ENCODE measurements at places on chromosomes 3 and 15. TPM values are rescaled to one million over a fixed set of nuclear protein-coding genes. Genes with fewer than 3 reads are reported as not detected.
A peak's percentile ranks its signal among the peaks of the same experiment; 100 is the strongest.

DNA sequence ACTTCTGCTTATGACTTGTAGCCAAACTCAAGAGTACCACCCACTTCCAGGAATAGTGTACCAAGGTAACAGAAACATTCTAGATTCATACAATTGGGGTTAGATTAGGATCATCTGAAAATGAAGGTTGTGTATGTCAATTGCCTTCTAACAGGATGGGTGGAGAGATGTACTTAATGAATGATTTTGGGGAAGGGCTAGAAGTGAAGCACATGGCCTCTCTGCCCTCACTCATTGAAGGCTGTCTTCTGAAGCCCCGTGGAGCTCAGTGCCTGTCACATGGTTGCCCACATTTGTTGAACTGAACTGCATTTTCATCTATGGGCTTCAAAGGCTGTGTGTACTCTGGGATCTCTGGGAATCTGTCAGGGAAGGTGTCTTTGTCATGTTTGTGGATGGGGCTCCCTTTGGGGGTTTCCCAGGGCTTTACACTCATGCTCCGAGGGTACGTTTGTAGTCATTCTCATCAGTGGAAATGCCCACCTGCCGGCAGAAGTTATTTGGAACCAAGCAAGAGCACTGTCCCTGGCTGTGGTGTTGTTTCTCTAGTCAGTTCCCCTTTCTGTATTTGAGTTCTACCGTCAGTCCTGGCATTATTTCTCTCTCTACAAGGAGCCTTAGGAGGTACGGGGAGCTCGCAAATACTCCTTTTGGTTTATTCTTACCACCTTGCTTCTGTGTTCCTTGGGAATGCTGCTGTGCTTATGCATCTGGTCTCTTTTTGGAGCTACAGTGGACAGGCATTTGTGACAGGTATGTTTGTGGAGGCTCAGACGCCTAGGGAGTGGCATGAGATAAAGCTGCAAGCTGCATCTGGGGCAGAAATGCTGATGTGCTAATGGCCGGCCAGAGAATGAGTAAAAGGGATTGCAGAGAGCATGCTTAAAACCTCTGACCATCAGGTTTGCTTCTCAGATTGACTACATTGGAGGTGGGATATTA lies 22.4 kb downstream of the CD86 start:
- peak overlapping the region; percentile 78 for H3K4me3 ChIP-seq
- peak; percentile 40 for DNase-seq
- peaks cover 85% of the 10 kb centered on the region for H3K4me1 ChIP-seq

Gene C3orf85
- total RNA-seq: not detected

DNA sequence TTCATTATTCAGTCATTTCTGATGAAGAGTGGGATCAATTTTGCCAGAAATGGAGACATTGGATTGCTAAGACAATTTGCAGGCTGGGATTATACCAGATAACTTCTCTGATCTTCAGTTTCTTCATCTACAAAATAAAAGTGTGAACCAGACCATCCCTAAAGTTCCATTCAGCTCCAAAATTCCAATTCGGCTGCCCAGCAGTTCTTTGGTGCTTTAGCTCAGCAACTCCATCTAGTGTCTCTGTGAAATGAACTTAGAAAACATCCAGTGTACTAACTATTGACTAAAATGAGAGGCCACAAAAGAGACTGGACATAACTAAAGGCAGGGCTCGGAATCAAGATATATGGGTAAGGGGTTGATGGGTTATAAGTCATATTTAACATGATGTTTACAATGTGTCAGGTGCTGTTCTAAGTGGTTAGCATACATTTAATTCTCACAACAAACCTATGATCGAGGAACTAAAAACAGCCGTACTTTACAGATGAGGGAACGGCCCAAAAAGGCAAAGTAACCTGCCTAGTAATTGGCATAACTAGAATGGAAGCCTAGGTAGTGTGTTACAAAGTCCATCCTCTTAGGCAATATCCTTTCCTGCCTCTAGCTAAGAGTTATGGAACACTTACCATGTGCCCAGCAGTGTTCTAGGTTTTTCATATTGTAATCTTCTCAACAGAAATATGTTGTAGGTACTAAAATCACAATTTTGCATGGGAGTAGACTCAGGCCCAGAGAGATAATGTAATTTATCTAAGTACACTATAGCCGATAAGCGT lies 17.0 kb downstream of the THAP10 start:
- no peak for DNase-seq
- H3K27ac ChIP-seq: no peak overlapping the region
- H3K36me3 ChIP-seq: no peaks in the 10 kb centered on the region
- H3K4me3 ChIP-seq: no peak overlapping the region

GRCh38 chr3:187281191-187281714 lies 10.3 kb downstream of the MASP1 start:
- peaks cover 23% of the 10 kb centered on the region for H3K27me3 ChIP-seq
- no peaks in the 10 kb centered on the region for H3K36me3 ChIP-seq
- H3K4me3 ChIP-seq: no peak overlapping the region
- no peak for DNase-seq

DNA sequence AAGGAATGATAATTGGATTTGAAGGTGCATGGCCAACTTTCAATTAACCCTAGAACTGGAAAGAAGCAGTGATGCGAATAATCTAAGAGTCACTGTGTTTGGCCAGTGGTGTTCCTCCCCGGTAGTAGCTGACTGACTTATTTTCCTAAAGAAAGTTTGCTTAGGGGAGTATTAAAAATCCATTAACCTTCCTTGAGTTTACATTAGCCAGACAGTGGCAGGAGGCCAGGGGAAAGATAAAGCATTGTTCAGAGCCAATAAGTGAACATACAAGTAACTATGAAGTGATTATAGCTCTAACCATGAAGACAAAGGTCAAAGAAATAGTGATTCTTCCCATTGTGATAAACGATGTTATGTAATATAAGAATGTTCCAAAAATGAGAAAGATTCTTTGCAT lies 8.9 kb upstream of the TMEM202 start:
- no peaks in the 10 kb centered on the region for H3K36me3 ChIP-seq
- DNase-seq: no peak
- H3K27me3 ChIP-seq: peaks cover 8% of the 10 kb centered on the region
- H3K4me3 ChIP-seq: no peak overlapping the region

GRCh38 chr3:121431726-121432517 lies 113.9 kb downstream of the POLQ start:
- DNase-seq: peak; percentile 43
- H3K4me1 ChIP-seq: peaks cover 19% of the 10 kb centered on the region
- peak overlapping the region; percentile 14 for H3K4me3 ChIP-seq
- no peaks in the 10 kb centered on the region for H3K27me3 ChIP-seq
- H3K36me3 ChIP-seq: peaks cover 70% of the 10 kb centered on the region

DNA sequence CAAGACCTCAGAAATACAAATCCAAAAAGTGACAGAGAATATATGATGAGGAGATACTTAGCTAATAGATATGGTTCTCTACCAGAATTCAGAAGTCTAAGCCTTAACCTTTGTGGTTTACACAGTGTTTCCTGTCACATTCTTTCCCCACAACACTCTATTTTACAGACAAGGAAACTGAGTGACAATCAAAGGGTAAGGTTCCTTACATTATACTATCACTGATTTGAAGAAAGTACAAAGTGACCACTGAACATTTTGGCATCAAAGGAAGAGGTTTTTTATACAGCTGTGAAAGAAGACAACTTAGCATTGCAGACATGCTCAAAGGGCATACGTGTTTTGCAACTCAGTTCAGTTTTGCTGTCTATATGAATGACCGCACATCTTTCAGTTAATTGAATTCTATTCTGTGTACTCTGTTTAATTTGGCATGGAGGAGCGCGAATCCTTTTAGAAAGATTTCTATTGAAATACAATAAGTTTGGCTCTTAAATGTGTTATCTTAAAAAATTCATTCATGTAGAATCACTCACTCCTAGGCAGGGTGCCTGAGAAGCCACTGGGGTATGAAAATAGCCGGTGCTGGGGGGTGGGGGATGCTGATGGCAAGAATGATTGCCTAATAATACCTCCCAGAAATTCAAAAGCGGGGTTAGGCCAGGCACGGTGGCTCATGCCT lies 66.5 kb upstream of the SKOR1 start:
- peaks cover 68% of the 10 kb centered on the region for H3K4me1 ChIP-seq
- no peak overlapping the region for H3K4me3 ChIP-seq
- no peak for DNase-seq

Gene EOMES
- total RNA-seq: 5.6 TPM

DNA sequence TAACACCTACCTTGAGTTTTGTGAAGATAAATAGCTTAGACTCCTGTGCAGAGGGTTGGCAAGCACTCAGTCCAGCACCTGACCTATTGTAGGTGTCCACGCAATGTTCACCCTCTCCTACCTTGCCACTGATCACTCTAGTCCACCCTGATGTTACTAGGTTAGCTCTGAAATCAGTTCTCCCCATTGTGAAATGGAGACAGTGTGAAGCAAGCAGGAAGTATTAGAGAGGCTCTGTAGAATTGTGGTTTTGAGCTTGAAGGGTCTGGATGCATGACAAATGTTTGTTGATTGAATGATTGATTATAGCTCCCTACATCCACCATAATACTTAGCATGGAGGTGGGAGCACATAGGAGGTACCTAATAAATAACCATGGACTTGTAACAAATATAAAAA lies 199.7 kb downstream of the RPLP1 start:
- no peaks in the 10 kb centered on the region for H3K36me3 ChIP-seq
- no peak overlapping the region for H3K4me3 ChIP-seq
- no peak for DNase-seq
- H3K27ac ChIP-seq: no peak overlapping the region

GRCh38 chr3:40096661-40097111 lies 212.8 kb upstream of the EIF1B start:
- no peak for DNase-seq
- no peak overlapping the region for H3K4me3 ChIP-seq
- H3K36me3 ChIP-seq: no peaks in the 10 kb centered on the region
- no peaks in the 10 kb centered on the region for H3K4me1 ChIP-seq
- no peak overlapping the region for H3K27ac ChIP-seq
- H3K27me3 ChIP-seq: no peaks in the 10 kb centered on the region

Gene ZNF35
- 2.9 TPM for total RNA-seq

Gene IL12A
- total RNA-seq: 0.87 TPM

- no peaks in the 10 kb centered on the region for H3K36me3 ChIP-seq
- H3K27me3 ChIP-seq: peaks cover 26% of the 10 kb centered on the region
- no peak overlapping the region for H3K4me3 ChIP-seq
- peaks cover 28% of the 10 kb centered on the region for H3K4me1 ChIP-seq
- no peak for DNase-seq
These were observed 544.1 kb upstream of the MDFIC2 start for GRCh38 chr3:70856414-70857162.

- H3K36me3 ChIP-seq: no peaks in the 10 kb centered on the region
- H3K27me3 ChIP-seq: peaks cover 29% of the 10 kb centered on the region
- DNase-seq: no peak
- no peak overlapping the region for H3K4me3 ChIP-seq
- no peaks in the 10 kb centered on the region for H3K4me1 ChIP-seq
- no peak overlapping the region for H3K27ac ChIP-seq
These were observed 14.8 kb downstream of the PAQR5 start for GRCh38 chr15:69313432-69314000.

- H3K36me3 ChIP-seq: no peaks in the 10 kb centered on the region
- peaks cover 60% of the 10 kb centered on the region for H3K27me3 ChIP-seq
- no peak within 1 kb of the TSS for H3K4me3 ChIP-seq
- no peak for DNase-seq
These were observed at the start of gene ACTC1 for GRCh38 chr15:34795267-34796081. TSS of gene ACTC1 (minus strand) at chr15:34795549. CDS start at chr15:34794808, 741 bp downstream.

DNA sequence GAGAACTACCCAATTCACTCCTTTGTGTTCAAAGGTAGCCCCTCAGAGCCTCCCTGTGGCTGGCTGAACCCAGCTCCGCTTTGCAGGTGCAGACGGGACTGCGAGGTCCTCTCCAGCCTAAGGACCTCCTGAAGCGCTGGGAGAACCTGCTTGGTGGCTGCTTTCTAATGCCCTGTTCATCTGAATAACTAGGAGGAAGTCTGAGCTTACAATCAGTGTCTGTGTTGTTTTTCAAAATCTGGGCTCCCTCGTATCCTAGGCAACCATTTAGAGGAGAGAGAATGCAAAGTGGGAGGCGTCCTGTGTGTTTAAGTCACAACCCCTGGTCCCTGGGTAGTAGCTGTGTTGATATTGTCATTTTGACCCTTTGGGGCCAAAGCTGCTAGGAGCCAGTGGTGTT lies 99.9 kb downstream of the GABRG3 start:
- no peaks in the 10 kb centered on the region for H3K36me3 ChIP-seq
- H3K4me3 ChIP-seq: no peak overlapping the region
- no peak for DNase-seq

- no peak overlapping the region for H3K27ac ChIP-seq
- no peaks in the 10 kb centered on the region for H3K27me3 ChIP-seq
- H3K4me1 ChIP-seq: no peaks in the 10 kb centered on the region
- H3K4me3 ChIP-seq: no peak overlapping the region
- no peak for DNase-seq
These were observed 233.1 kb downstream of the ROBO1 start for GRCh38 chr3:79534727-79535126.

Gene NOX5
- total RNA-seq: 0.21 TPM

- peak overlapping the region; percentile 92 for H3K4me3 ChIP-seq
- H3K27me3 ChIP-seq: no peaks in the 10 kb centered on the region
- peaks cover 24% of the 10 kb centered on the region for H3K36me3 ChIP-seq
- peak overlapping the region; percentile 81 for H3K27ac ChIP-seq
These were observed 819 bp downstream of the NEK4 start for GRCh38 chr3:52769786-52770455.

DNA sequence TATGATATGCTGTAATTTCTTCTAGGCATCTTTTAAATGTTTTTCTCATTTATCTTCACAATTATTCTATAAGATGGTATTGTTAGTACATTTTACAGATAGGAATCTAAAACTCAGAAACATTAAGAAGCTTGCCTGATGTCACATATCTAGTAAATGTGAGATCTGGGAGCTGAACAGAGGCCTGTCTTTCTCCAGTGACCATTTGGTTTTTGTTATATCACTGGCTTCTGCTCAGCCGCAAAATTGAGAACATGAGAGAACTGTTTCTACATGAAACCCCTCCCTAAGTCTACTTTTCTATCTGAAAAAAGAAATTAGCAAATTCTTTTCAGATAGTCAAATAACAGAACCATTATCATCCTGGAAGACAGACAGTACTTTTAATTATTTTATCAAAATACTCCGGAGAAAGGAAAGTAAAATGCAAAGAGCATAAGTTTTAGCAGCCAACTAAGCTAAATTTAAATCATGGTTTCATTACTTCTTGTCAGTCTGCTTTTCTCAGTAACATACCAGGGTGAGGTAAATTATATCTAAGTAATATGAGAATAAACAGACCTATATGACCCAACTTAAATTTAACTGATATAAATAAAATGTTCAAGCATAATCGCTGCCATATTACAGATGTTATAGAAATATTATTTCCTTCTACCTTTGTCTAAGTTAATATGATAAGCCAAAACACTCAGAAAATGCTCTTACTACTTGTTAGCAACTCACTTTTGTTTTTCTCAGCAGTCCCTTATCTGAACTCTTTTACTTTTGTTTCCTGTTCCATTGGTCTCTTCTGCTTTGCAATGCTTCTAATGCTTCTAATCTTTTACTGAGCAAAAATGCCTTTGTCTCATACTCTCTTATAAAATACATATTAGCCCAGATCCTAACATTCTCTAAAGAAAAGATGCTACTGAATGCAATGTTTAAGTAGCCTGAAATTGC lies 68.0 kb upstream of the MBNL1 start:
- H3K27ac ChIP-seq: peak overlapping the region; percentile 98
- peak overlapping the region; percentile 79 for H3K4me3 ChIP-seq
- no peaks in the 10 kb centered on the region for H3K36me3 ChIP-seq
